ENCODE measurements at places on chromosomes 5 and 9.
A peak's percentile ranks its signal among the peaks of the same experiment; 100 is the strongest.

GRCh38 chr5:140509898-140510297, 37.6 kb upstream of the EIF4EBP3 start:
- DNase-seq = no peak

DNA sequence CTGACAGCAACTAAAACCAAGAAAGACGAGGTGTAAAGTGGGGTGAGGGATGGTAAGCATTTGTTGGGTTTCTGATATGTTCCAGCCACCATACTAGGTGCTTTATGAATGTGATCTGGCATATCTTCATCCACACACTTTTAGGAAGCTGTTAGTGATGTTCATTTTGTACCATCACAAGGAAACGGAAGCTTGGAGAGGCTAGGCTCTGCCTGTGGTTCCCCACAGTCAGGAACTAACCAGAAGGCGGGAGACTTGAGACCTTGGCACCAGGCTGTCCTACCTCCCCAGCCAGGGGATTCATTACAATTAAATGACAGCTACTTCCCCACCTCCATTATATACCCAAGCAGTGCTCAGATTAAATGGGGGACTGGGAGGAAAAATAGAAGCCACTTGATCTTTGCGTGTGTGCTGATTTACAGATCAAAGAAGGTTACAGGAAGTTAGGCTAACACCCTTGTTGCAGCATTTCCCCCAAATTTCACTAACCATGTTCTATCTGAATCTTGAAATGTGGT, 43.0 kb downstream of the SFXN1 start:
- DNase-seq = no peak

DNA sequence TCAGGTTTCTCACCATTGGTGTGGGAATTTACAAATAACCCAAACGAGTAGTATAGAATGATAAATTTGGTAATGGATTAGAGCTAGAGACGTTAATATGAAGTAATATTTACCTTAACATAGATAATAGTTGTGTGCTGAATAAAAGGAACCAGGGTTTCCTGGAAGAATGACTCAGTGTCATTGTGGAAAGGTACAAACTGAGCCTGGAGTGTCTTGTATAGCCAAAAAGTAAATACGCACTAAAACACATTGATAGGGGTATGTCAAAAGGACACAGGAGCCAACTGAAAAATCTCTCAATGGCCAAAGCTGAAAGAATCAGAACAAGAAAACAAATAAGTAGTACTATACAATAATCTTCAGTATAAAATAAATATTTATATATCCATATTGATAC, 363.5 kb downstream of the SLCO4C1 start:
- no peak for DNase-seq

GRCh38 chr5:138745268-138745667, 8.0 kb upstream of the CTNNA1 start:
- no peak for DNase-seq

GRCh38 chr9:27353474-27354229, 56.7 kb upstream of the EQTN start:
- no peak for DNase-seq

GRCh38 chr5:176545737-176546509, 3.2 kb upstream of the CDHR2 start:
- DNase-seq = no peak

GRCh38 chr5:38189081-38189504, 69.3 kb upstream of the EGFLAM start:
- no peak for DNase-seq

DNA sequence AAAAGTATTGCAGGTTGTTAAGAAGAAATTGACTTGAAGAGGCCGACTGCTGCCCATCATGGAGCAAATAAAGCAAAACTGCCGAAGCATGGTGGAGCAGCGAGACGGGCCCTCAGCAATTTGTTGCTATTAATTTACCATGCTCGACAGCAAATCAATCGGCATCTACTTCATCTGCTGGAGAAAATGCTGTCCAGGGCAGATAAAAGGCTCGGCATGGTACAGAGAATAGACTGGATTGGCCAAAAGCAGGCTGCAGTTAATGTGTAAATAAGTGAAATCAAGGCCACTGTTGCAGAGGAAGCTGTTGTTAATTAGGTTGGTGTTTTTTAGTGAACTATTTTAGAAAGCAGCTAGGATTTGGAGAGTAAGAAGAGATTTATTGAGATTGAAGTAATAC, 8.3 kb downstream of the TLE4 start:
- DNase-seq = no peak

GRCh38 chr5:102229685-102230084, 66.4 kb downstream of the SLCO4C1 start:
- DNase-seq = no peak

DNA sequence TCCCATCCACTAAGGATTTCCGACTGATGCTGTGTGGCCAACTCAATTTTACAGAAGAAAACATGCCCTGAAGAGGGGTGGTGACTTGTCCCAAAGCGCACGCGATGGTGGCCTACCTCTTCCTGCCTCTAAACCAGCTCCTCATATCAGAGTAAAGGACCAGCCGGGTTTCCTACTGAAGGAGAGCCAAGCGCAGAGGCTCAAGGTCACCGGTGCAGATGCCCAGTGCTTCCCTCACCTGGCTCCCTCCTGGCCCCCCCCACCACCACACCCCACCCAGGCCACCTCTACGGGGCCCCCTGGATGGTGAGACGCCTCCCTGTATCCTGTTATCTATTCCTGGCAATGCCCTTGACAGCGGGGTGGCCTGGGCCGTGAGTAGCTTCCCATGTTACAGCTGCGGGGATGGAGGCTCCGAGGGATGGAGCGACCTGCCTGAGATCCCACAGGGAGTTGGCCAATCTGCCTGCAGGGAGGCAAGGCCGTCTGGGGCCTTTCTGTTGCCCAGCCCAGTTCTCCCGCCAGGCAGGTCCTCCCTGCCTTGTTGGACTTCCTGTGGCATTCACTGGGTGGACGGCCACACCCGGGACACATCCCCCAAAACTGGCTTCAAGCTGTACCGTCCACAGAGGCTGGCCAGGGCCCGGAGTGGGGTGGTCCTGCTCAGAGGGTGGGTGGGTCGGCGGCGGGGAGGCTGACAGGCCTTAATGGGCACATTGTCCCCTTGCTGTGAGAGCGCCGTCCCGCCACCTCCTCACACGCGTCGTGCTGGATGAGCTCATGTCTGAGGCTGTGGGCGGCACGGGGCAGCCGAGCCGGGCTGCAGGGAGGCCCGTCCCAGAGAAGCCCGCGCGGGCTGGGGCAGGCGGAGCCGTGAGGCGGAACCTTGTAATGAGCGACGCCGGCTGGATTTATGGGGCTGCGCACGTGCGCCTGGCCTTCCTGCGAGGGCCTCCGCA, 72.5 kb downstream of the MACROH2A1 start:
- DNase-seq = no peak

GRCh38 chr5:64612344-64612961, 77.8 kb upstream of the SHISAL2B start:
- DNase-seq = peak; percentile 34

DNA sequence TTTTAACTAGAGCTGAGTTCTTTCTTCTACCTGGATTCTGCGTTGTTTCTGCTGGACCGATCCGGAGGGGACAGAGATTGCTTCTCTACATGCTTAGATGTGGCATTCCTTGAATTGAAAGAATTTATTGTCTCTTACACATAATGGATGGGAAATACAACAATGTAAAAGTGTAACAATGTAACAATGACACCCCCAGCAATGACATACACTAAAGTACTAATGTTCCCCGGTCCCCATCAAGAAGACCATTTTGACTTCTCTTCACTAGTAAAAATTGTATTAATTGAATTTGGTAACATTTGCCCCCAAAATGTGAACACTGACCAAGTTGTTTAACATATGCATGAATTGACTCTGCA, 760.2 kb downstream of the TAF11L14 start:
- DNase-seq = no peak

GRCh38 chr9:92506184-92506857, 24.0 kb upstream of the ASPN start:
- no peak for DNase-seq

DNA sequence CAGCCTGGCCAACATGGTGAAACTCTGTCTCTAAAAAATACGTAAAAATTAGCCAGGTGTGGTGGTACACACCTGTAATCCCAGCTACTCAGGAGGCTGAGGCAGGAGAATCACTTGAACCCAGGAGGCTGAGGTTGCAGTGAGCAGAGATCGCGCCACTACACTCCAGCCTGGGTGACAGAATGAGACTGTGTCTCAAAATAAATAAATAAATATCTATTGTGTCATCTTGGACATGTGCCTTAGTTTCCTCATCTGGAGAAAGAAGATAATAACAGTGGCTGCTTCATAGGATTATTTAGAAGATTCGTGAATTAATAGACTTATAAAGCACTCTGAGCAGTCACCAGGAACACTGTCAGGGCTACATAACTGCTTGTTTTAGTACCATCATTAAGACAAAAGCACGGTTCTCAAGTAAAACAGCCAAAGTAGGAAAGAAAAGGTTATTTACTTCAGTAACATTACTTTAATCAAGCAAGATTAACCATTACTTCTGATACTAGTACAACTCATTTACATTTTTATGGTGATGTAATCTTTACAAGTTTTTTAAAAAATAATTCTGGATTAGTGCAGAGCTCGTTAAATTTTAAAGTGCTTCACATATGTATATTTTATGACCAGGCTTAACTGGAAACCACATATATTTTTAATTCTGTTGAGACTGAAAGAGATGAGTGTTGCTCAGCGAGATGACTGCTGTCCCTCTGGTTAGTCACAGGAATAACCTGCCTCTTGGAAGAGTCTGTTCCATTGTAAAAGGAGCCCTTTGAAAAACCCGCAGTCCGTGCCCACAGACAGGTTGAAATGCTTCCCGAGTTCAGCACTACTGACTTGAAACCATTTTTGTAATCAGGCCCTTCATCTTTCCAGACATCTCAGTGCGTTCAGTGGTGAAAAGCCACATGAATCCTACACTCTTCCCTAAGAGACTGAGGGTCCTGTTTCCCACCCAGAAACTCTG, 36.7 kb downstream of the ANKH start:
- no peak for DNase-seq

DNA sequence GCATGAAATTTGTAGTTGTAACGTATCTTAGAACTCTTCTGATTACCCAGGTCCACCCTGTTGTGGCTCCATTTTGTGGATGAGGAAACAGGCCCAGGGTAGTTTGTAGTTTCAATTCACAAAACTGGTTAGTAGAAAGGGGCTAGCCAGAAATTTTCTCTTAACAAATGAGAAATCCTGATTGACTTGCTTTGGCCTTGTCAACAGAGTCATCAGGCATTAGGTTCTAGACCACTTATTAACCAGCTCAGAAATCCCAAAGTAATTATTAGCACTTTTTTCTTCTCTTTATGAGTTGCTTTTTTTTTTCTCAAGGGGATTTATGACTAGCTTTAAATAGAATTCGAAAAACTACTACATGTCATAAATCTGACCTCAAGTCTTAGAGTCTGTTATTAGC, 160.2 kb downstream of the SH3GL2 start:
- DNase-seq = no peak

DNA sequence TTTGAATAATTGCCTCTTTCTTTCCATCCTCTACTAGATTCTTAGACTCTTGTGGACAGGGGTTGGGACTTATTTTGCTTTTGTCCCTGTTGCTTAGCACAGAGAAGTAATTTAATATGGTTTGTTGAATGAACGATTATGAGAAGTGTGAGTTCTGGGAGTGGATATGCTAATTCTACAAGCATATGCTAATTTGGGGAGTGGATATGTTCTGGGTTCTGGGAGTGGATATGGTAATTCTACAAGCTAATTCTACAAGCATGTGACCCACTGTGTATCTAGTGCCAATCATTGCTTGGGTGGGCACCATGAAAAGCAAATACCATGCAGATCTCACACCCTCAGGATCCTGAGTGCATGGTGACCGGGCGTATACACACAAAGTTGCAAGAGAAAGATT, 181.8 kb upstream of the IL12B start:
- no peak for DNase-seq

- no peak for DNase-seq
Observed at GRCh38 chr5:146647656-146648199, 131.7 kb upstream of the GPR151 start.

DNA sequence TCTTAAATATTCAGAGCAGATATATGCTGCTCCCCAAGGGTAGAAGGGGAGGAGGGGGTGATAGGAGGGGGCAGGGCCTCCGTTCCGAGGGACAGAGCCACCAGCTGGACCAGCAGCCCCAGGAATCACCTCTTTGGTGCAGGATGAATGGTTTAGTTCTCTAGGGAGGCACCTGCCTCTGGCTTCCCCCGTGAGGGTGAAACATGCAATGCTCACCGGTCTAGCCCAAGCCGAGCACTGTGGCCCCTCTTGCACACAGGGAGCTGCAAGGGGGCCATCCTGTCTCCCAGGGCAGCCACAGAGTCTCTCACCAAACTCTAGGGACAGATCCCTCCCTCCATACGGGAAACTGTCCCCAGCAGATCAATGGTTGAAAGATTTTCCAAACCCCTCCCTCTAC, 163.7 kb downstream of the DAB2IP start:
- DNase-seq = no peak

GRCh38 chr9:122158202-122158601, 1.4 kb downstream of the NDUFA8 start:
- no peak for DNase-seq

DNA sequence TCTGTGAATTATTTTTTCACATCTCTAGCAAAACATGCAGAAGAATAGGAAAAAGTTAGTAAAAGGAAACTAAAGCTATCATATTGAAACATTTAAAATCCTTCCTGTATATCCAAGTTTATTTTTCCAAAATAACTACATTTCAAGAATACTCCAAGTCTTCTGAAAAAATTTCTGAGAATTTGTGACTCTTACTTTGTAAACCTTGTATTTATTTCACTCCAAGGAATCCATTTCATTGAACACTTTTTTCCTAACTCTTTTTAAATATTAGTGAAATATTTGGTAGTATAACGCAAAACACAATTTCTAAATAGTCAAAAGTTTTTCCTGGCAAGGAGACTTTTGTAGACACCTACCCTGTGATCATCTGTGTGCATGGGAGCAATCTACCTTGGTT, 19.3 kb downstream of the ECM2 start:
- no peak for DNase-seq

- DNase-seq = no peak
Observed at GRCh38 chr5:87645224-87645623, 232.5 kb upstream of the CCNH start.

DNA sequence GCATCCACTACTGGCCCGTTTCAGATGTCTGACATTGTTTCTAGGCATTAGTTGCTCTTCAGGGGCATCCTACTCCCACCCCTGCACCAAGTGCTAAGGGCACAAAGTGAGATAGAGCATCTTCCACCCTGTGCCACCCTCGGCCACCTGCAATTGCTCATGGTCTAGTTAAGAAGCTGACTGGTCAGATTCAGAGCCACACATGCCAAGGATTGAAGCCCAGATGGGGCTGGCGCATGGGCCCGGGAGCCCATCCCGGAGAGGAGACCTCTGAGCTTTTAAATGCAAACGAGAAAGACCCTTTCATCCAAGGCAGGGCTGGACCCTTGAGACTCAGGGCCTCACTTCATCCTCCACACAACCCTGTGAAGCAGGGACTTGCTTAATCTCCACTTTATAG, 28.5 kb downstream of the HRH2 start:
- DNase-seq = no peak

GRCh38 chr5:90558344-90559192, at the start of gene ADGRV1:
Gene ADGRV1, plus strand, starts transcription at chr5:90558797. Its CDS starts 99 bp downstream, at chr5:90558896.
- DNase-seq = no peak

DNA sequence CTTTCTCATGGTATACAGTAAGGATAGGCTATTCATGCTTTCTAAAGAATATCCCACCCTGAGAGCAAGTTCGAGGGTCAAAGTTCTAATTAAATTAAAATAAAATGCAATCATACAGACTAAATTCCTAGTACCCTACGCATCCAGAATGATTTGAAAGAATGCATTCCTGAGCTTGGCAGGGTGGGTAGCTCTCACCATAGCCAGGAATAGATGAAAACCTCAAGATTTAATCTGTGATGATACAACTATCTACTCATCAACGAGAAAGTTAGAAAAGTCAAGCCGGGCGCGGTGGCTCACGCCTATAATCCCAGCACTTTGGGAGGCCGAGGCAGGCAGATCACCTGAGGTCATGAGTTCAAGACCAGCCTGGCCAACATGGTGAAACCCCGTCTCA, 32.3 kb downstream of the SERINC5 start:
- no peak for DNase-seq
